ENCODE measurements at places on chromosomes 2 and 18.
A peak's percentile ranks its signal among the peaks of the same experiment; 100 is the strongest.

- DNase-seq = no peak
These were observed 145.8 kb upstream of the ID2 start for GRCh38 chr2:8535821-8536685.

GRCh38 chr2:26555246-26556133 is 77.6 kb upstream of the OTOF start:
- DNase-seq = peak; percentile 25

DNA sequence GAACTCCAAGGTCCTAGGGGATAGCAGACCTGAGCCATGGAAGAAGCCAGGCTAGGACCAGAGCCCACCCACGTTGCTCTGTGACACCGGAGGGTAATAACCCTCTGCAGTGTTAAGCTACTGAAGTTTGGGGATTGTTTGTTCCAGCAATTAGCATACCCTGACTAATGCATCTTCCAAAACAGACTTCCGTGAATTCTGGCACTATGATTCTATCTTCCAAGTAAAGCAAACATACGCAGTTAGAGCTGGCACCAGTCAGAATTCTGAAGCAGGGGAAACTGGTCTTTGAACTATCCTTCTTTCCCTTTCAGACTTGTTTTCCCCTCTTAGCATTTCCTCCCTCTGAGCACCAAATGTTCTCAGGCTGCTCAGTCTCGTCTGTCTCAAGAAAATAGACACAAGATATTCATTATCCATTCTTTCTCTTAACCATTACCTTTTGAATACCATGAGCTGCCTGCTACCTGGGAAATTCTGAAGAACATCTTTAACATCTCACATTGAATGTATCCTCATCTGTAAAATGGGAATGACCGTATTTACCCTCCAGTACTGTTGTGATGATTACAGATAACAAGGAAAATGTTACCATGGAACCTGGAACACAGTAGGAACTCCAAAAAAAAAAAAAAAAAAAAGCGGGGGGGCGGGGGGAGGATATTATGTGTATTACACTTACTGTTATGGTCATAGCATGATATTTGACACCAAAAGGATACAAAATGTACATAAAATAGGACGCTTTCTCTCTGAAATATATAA is 108.2 kb downstream of the TCF4 start:
- DNase-seq = no peak

DNA sequence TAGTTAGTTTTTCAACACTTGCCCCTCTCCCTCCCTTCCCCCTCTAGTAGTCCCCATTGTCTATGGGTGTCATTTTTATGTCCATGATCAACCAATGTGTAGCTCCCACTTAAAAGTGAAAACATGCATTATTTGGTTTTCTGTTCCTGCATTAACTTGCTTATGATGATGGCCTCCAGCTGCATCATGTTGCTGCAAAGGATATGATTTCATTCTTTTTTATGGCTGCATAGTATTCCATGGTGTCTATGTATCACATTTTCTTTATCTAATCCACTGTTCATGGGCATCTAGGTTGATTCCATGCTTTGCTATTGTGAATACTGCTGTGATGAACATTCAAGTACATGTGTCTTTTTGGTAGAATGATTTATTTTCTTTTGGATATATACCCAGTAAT is 70.5 kb downstream of the PDE11A start:
- DNase-seq = no peak

DNA sequence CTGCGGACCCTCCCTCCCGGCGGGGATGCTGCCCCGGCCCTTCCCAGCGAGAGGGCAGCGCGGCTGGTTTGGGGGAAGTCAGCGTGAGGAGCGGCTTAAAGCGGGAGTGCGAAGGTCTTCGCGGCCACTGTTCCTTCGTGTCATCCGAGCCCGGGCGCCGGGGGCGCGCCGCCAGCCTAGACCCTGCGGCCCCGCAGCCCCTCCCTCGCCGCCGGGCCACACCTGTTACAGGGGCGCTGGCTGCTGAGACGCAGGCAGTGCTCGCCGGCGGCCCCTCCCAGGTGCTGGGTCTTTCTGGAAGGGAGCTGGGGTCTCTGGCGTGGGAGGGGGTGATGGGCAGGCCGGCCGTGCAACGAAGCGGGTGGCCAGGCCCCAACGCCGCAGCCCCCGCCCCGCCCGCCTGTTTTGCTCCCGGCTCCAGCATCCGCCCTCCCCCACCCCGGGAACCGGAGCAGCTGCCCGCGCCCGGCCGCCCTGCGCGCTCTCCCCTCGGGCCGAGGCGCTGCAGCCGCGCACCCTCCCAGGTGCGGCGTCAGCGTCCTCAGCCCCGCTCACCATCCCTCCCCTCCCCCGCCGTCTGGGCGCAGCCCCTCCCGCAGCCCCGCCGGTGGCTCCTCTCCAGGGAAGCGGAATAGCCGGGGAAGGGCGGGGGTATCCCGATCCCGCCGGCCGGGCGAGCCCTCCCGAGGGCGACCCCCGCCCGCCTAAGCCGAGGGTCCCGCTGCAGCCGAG is 727 bp downstream of the KIF1A start:
- DNase-seq = no peak

DNA sequence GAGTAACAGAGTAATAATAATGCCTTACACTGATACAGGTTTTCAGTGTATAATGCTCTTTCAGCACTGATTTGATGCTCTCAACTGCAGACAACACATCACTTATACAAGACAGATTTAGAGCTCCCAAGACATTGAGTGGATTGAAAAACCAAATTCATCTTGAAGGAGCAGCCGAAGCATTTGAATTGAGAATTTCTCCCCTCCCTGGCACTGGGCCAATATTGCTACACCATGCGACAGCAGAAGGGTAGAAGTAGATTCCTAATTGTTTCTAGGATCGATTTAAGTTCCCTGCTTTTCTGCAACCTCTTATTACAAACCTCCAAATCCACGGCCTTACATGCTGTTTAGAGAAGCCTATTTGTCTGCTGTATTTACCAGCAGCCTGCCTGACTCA is 15.5 kb downstream of the CENPA start:
- DNase-seq = no peak

DNA sequence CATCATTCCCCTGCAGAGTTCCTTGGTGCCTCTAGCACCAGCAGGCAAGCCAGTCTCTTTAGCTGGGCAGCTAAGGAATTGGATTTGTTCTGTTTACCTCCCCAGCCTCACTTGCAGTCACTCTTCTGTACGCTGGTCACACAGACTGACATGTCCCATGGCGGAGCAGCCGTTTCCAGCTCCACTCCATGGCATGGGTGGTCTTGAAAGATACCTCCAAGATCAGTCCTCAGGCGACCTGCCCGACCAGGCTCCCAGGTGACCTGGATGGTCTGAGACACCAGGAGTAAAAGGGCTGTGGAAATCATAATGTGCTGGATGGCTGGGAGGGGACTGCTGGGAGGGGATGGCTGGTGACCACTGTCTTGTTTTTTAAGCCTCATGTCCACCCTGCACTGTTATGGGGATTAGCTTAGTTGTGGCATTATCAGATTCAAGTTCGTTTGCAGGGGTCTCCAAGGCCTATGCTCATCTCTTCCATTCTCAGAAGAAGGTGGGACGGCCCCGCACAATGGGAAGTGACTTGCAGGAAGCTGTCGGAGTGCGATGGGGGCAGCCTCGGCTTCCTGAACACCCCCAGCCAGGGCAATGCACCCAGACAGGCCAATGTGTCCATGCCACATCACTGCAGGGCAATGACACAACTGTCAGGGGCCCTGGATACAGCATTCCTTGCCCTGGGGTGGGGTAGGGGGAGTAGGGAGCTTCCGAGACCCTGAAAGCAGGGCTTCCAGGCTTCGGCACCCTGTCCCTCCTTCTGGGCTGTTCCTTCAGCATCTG is 156.1 kb upstream of the MYCN start:
- no peak for DNase-seq

DNA sequence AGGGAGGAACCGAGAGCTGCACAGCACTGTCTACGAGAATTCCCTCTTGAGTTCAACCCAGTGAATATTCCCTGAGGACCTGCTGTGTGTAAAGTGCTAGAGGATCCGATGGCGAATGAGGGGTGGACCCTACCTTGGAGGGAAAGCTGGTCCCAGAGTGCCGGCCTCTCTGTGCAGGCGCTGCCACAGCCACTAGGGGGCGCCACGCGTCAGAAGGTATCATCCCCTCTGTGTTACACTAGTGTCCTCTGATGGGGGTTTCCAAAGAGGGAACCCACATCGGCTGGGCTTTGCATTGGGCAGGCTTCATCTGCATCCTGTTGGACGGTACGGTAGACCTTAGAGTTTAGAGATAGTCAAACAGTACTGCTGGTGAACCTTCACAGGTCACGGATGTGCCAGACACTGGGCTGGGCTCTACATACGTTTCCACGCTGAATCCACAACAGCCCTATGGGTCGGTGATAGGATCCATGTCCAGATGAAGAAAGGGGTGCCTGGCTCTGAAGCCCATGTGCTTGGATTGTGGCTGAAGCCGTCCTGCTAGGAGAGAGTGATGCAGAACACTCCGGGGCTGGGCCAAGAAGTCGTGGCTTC is 39.0 kb downstream of the COA5 start:
- DNase-seq = peak; percentile 22

DNA sequence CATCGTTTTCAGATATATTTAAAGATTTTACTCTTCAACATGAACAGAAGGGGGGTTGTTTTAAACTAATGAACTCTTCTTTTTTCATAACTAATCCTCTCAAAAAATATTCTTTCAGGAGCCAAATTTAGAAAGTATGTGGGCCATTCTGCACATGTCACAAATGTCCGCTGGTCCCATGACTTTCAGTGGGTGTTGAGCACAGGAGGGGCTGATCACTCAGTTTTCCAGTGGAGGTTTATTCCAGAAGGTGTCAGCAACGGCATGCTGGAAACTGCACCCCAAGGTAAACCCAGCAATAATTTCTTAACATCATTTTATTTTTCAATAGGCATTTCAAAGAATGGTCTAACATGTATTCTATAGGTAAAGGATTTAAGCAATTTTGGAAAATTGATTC is 136.0 kb downstream of the EML6 start:
- DNase-seq = no peak

DNA sequence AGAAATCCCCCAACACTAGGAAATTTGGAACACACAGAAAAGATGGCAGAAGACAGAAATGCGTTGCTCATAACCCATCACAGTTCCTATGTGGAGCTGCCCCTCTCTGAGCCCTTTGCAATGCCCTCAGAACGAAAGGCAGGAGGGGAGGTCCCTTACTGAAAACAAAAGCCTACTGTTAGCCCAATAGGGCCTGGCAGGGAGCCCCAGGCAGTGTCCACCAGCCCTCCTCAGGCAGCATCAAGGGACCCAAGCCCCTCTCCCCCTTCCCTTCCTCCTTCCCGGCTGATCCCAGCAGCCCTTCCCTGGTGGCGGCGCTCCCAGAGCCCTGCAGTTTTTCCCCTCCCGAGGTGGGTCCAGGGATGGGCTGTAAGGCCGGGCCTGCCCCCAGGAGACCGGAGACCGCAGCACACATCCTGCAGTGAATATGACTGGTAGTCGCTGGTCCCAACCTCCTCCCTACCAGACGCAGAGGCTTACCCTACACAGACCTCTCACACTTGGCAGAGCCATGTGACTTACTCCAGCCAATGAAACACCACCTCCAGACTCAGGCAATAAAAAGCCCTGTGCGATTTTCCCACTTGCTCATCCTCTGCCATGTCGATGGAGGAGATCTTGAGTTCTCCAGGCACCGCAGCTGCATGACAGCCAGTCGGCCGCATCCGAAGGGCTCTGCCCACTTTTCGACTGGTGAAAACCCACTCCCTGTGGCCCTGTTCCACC is 19.4 kb upstream of the DUSP2 start:
- no peak for DNase-seq

Measured in NCI-H446 (cell line).